Kidney tubule cell (primary cell): ENCODE measurements at places on chromosomes 7 and 10.

DNA sequence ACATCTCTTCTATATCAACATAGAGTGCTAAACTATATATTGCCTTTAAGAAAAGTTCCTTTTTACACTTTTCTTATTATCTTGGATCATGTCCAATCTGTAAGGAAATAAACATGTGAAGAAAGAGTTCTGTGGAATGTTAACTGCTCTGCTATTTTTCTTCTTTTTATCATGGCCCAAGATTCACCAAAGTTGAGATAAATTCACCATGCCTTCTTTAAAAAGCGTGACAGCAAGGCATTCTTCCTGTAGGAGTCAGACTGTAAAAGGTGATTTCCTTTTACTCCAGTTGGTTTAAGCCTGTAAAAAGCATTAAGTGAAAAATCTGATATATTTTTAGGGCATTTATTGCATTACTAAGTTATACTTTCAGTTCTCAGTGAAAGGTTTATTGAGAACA, 165.7 kb upstream of the FZD1 start:
- DNase-seq, result peak; percentile 6

DNA sequence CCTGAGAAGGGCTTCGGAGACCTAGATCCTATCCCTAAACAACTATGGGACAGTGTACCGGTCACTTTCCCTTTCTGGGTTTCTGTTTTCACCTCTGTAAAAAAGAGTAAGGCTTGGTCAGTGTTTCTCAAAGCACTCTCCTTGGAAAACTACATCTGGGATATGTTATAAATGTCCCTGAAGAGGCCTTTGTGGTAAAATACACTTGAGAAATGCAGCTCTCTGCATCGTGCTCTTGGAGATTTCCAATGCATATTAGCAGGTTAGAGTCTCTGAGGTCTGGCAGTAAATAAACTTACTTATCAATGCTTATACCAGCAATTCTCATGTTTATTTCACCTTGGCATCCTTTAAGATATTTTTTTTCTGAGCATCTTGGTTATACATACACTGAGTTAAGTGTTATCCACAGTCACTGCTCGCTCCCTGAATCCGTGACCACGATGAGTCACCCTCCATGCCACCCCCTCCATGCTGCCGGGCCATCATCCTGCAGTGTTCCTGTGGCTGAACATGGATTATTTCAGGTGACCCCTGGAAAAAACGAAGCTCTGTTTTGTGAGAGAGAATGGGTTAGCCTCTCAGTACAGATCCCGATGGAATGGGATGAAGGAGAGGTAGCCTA, 3.3 kb upstream of the TBXAS1 start:
- DNase-seq, result peak; percentile 73

GRCh38 chr7:87624628-87625027, 3.6 kb upstream of the RUNDC3B start:
- DNase-seq, result peak; percentile 17

DNA sequence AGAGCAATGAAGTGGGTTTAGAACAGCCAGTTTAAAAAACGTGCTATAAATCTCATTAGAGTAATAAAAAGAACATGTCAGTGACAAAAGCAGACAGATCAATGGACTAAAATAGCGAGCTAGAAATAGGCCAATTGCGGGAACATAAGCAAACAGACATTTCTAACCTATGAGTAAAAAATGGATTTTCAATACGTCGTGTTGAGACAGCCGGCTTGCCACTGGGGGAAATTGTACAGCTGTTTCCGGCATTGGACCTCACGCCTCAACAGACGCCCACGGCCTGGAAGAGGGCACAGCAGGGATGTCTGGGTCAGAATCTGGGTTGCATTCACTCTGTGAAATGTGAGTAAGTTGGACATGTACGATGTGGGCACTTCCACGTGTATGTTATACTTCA, 92.9 kb downstream of the SVOPL start:
- no peak for DNase-seq

- no peak for DNase-seq
Observed at GRCh38 chr10:21532694-21533466, 1.2 kb upstream of the MLLT10 start.

DNA sequence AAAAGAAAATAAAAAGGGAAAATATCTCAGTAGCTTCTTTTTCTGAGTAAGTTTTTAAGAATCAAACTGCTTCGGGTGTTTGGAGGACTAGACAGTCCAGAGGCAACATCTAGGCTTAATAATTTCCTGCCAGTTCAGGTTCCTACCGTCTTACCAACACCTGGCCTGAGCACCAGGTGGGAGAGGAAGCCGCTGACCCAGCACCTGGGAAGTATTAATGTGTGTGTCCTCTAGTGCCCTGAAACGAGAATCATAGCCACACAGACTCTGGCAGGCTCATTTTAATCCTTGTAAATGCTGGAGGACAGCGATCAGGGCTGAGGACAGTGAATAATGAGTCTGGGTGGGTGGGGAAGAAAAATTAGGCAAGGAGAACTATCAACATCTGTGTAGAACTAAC, 137.4 kb downstream of the ZNF438 start:
- DNase-seq, result no peak

GRCh38 chr10:30505543-30506298, 71.7 kb downstream of the MAP3K8 start:
- no peak for DNase-seq

- DNase-seq, result no peak
Observed at GRCh38 chr10:774661-775244, 85.3 kb upstream of the DIP2C start.

DNA sequence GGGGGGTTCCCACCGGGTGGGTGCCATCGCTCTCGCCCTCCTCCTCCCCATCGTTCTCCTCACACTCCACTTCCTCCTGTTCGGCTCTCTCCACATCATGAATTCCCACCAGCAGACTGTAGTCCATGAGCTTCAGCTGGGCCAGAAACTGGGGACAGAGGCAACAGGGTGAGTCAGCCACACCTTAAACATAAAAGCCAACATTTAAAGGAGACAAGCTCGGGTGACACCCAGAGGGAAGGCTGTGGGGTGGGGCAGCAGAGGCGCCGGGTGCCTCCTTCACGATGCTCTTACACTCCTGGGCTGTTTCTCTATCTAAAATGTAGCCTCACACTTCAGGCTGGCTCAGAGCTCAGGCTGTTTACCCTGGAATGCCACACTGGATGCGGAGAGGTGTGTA, 172.5 kb downstream of the PIP4K2A start:
- DNase-seq, result no peak

DNA sequence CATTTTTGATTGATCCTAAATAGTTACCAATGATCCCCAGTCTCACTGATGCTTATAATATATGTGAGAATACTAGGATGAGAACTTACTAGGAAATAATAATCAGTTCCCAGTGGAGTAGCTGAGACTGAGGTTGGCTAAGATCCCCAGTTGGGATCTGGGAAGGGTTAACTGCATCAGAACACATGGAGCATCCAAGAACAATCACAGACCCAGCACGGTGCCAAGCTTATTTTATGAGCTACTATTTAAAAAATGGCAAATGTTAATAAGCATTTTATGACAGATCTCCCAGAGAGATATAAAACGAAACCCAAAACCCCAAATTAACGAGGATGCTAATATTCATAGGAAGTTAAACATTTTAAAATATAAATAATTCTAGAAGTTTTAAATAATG, 379.5 kb downstream of the THSD7A start:
- no peak for DNase-seq

DNA sequence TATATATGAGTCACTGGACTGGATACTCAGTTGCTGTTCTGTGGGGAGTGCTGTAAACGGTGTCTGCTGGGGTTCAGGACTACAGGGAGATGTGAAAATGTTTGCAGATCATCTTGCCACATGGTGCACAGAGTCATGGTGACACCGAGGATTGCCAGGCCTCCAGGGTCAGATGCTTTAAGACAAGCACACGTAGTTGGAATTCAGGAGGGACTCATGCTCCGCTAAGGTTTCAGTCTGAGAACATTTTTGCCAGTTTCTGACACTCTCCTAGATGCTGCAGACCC, 211.3 kb downstream of the CXCL12 start:
- DNase-seq, result no peak

- DNase-seq, result no peak
Observed at GRCh38 chr7:138456220-138456619, 3.8 kb upstream of the TRIM24 start.

DNA sequence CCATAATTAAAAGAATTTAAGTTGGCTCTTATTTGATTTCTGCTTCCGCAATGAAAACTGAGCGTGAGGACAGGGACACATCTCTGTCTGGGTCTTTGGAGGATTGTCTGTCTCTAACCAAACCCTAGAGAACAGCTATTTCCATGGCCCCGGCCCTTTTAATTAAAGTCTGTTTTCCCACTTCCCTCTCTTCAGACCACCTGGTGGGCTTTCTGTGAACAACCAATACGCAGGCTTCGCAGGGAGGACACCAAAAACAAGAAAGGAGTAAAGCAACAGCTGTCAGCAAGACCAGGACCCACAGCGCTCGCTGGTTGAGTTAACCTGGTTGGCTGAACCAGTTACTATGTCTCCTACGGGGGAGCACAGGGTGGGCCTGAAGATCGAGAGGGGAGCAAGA, 217.1 kb upstream of the FRMD4A start:
- no peak for DNase-seq

DNA sequence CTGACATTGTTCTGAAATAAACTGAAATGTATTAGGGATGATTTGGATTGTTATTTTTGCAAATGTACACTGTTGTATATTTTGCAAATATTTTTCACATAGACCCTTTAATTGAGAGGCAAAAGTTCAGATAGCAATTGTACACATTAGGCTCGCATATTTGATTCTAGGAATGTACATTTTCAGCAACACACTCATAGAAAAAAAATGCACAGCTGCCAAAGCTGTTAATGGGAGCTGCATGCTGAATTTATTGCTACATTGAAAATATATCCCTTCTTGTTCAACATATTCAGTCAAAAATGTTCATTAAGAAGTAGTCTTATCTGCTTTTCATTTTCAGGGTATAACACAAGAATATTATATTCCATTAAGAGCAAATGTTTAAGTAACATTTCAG, 512.9 kb downstream of the ATRNL1 start:
- DNase-seq, result no peak

DNA sequence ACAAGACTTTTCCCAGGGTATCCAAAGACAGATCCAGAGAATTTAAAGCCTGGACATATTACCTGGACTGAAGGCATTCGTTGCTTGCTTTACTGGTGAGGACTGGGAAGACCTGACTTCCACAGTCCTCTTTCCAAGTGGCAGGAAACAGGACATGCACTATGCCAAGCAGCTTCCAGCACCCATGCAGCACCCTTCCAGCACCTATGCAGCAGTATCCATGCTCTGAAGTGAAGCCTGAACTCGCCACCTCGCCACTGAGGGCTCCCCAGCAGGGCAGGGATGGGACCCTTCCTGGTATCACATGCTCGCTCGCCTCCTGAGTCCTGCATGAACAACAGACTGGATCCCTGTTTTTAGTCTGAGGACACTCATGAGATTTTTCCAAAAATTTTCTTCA, 189.9 kb upstream of the KLF14 start:
- no peak for DNase-seq

GRCh38 chr10:4765428-4765827, 60.6 kb upstream of the AKR1E2 start:
- peak; percentile 47 for DNase-seq

GRCh38 chr7:19762631-19763030, 10.8 kb downstream of the TMEM196 start:
- DNase-seq, result no peak

DNA sequence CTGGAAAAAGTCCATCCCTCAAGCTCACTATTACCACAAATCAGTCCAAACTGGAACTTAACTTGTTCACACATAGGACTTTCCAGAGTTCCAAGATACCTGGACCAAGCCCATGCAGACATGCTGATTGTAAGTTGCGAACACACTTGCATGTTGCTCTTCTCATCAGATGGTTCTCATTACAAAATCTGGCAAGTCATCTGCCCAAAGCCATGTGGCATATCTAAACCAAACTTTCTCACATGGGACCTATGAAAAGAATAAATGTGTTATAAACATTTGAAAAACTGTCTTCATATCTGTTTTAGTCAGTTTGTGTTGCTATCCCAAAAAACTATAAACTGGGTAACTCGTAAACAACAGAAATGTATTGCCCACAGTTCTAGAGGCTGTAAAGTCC, 58.8 kb upstream of the MKLN1 start:
- DNase-seq, result no peak

DNA sequence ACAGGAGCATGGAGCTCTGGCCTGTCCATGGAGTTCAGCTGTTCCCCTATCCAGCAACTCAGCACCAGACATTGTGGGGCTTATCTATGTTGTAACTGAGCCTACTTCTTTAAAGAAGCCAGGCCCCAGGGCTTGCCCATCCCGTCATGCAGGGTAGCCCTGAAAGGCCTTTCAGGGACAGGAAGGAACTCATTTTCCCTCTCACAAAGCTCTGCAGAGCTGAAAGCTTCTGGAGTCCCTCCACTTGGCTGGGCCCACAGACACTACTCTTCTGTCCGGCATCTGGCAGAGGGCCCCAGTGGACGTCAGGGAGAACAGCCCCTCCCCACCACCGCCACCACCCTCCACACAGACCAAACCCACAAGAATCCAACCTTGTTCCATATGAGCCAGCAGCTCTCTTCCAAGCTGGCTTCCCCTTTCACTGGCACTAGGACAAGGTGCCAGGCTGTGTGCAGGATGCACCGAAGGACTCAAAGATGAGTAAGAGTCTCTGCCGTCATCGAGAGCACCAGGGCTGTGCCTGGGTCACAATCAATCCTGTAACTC, 33.1 kb downstream of the DENND2A start:
- DNase-seq, result no peak

DNA sequence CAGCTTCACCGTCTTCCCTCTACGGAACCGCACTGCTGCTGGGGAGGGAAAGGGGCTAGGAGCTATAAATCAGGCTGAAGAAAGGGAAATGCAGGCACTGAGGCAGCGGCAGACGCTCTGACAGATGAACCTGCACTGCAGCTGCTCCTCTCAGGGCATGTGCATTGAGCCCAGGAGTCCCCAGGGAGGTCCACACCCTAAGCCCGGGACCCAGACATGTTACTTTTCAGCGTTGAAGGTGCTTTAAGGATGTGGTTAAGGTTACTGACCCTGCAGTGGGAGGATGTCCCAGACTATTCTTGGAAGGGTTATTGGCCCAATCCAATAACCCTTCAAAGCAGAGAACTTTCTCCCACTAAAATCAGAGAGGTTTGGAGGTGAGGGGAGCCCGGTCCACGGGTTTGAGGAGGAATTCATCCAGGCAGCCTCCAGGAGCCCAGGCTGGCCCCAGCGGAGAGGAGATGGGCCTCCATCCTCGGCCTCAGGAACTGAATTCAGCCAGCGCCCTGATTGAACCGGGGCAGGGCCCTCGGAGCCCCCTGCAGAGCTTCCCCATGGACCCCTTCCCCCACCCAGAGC, 75.4 kb downstream of the ADARB2 start:
- no peak for DNase-seq

- peak; percentile 32 for DNase-seq
Observed at GRCh38 chr7:31882187-31882586, 188.0 kb downstream of the PDE1C start.

GRCh38 chr10:131174211-131174565, 137.3 kb downstream of the TCERG1L start:
- no peak for DNase-seq
